Fibroblast of the aortic adventitia (primary cell): ENCODE measurements at places on chromosomes 13 and 19.

DNA sequence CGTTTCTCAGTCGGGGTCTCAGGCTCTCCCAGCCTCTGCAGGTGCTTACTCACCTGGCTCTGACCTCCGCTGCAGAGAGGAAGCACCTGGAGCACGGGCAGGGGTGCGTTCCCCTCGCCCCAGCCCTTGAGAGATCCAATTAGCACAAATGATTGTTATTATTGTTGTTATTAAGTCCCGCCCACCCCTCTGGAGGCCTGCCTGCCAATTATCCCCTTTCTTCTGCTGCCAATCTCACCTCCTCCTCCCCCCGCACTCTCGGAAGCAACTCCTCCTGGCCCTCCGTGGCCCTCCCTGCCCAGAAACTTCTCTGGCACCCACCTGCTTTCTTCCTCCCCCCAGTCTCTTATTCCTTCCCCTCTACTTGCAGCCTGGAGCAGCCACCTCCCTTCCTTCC is 8.8 kb downstream of the ZNF787 start:
- no peak for DNase-seq

GRCh38 chr13:86378628-86379027 is 579.4 kb upstream of the SLITRK6 start:
- no peak for DNase-seq

- DNase-seq: no peak
These were observed 80.3 kb downstream of the RYR1 start for GRCh38 chr19:38513762-38514167.

DNA sequence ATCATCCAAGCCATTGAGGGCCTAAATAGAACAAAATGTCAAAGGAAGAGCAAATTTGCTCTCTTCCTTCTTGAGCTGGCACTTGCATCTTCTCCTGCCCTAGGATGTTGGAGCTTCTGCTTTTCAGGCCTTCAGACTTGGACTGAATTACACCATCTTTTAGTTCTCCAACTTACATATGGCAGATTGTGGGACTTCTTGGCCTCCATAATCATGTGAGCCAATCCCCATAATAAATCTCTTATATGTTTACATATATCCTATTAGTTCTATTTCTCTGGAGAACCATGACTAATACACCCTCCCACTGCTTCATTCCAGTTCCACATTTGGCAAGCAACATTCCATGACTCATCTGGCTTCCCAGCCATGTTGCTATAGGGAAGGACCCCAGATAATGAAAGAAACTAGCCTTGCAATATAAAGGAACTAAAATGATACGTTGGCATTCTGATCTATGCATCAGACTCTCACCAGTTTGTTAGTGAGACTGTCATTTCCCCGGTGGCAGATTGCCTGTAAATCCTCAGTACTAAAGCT is 11.0 kb upstream of the ACOD1 start:
- peak; percentile 97 for DNase-seq

- no peak for DNase-seq
These were observed 1538.2 kb downstream of the UQCRFS1 start for GRCh38 chr19:27674701-27675100.

DNA sequence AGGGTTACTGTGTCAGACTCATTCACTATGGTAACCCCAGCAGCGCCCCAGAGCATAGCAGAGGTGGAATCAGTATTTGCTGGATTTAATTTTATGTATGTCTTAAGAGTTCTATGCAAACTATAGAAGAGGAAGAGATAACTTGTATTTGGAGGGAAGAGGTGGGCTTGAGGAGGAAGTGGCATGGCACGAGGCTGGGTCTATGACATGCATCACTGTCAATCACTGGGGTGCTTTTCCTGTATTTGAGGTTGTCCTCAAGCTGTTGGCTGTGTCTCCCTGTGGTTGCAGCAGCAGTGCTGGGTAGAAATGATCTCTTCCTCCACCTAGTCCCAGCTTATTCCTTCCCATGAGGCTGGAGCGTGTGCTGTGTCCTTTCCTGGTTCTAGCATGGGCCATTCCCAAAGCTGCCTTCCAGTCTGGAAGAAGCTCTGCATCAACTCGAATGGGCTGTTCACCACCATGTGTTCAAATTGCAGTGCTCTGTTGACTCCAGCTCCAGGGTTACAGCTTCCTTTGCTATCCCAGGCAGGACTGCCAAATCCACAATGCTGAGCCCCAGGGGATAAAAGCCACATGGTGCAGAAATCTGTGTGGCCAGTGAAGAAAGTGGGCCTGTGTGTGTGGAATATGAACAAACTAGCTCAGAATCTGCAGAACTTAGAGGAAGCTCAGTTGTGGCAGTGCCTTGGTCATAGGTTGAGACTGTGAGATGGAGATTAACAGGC is 73.1 kb upstream of the MTIF3 start:
- no peak for DNase-seq

GRCh38 chr13:66200555-66200954 is 1029.6 kb downstream of the PCDH9 start:
- DNase-seq: peak; percentile 13

- no peak for DNase-seq
These were observed 1.3 kb downstream of the FLT3LG start for GRCh38 chr19:49475191-49475917.
